NK-92 treated with Interleukin-12 subunit alpha and Interleukin-12 subunit beta, amount 100 ng/mL, for 24 hours (cell line): ENCODE measurements at places on chromosomes 1 and 21.

DNA sequence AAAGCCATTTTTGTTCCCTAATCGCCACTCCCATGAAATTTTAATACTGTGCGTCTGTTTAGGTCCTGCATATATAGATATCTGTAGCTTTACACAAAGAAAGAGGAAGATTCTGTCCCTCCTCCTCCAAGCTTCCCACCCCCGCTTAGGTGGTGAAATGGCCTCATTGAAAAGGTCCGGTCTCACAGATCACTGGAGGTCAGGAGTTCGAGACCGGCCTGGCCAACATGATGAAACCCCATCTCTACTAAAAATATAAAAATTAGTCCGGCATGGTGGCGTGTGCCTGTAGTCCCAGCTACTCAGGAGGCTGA is 20.9 kb downstream of the SLC2A7 start:
- no peak for DNase-seq

DNA sequence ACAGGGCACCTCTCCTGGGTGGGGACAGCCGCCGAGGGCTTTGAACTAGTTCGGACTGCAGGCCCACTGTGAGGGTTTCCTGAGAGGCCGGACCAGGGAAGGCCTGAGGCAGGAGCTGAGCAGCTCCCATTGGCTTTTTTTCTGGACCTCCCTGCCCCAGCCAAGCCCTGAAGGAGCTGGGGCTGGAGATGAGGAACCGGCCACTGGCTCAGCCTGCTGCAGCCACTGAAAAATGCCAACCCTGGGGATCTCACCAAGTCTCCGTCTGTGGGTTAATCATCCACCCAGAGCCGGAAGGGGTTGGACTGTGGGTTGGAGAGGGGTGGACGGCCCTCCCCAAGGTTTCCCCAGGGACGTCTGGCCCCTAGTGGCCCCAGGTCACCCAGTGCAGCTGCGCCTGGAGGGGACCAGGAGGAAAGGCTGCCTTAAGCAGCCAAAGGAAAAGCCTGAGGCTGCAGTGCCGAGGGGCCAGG is 2.5 kb downstream of the VWA1 start:
- DNase-seq: no peak

GRCh38 chr1:26161415-26162219 is 2.7 kb downstream of the FAM110D start:
- DNase-seq: no peak

- no peak for DNase-seq
These were observed 14.3 kb upstream of the BLACAT1 start for GRCh38 chr1:205470131-205470530.
